T-helper 17 cell (primary cell): ENCODE measurements at places on chromosomes 5 and 9.

DNA sequence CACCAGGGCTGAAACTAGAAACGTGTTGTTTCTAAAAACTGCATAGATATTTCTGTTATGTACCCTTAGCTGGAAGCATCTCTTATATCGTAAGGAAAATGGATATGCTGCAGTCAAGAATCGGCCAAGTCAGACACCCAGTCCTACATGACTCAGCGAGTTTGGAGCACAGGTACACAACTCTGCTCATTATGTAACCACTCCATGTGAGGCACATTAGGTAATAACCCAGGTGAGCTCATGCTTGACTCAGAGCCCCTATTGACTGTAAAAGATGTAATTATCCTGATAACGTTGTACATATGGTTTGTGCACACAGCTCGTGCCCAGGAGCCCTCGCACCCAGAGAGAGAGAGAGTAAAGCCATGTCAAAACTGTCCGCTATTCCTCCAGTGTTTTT, 593.7 kb upstream of the ACO1 start:
- DNase-seq = no peak

DNA sequence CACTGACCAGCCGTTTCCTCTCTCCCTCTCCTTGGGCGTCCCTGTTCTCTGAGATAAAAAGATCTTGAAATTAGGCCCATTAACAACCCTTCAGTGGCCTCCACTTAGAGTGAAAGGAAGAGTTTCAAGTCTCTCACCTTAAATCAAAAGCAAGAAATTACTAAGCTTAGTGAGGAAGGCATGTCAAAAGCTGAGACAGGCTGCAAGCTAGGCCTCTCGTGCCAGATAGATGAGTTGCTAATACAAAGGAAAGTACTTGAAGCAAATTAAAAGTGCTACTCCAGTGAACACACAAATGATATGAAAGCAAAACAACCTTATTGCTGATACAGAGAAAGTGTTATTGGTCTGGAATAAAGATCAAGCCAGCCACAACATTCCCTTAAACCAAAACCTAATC, 331.3 kb upstream of the SEMA6A start:
- no peak for DNase-seq

DNA sequence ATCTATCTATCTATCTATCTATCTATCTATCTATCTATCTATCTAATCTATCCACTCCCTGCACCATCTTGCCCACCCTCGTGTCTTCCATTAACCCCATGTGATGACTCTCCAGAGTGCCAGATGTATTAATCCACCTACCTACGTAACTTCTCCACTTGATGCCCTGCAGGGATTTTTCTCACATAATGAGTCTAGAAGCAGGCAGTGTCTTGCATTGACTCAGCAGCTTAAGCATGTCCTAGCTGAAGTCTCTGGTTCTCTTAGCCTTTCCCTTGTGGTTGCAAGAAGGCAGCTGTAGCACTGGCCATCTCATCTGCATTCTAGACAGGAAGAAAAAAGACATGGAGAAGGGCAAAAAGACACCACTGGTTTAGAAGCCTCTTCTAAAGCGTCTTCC, 96.7 kb upstream of the ALDH1B1 start:
- DNase-seq = no peak

DNA sequence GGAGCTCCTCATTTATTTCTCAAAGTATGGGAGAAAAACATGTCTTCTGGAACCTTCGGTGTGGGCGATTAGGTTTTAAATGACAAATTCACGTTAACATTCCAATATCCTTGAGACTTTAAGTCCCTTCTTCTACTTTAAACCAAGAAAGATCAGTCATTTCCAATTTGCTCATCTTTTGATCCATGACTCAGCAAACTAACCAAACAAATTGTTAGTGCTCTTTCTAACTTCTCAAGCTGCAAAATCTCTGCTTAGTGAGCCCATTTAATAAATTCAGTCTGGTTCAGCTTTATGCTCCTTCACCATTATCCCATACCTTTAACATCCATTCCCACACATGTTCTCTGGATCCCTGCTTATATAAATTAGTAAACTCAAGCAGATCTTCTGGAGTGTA, 5.5 kb upstream of the CCDC180 start:
- no peak for DNase-seq

DNA sequence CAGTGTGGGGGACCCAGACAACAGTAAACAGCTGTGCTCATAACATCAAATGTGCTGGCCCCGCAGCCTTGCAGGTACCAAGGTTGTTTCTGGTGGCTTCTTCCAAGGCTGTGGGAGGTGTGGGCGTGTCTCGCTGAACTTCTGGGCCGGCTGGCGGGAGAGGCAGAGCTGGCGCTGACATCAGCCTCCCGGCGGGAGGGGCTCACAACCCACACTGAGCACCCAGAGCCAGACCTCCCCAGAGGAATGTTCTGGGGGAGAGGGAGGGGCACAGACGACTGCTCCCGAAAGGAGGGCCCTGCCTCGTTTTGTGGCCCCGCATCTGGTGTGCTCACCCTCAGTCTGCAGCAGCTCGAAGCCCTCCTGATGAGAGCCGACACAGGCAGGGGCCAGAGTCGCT, 6.9 kb upstream of the SLC12A7 start:
- no peak for DNase-seq

GRCh38 chr9:100619665-100620064, 41.8 kb downstream of the CAVIN4 start:
- DNase-seq = no peak

GRCh38 chr5:160479926-160480325, 58.3 kb downstream of the PTTG1 start:
- DNase-seq = no peak

DNA sequence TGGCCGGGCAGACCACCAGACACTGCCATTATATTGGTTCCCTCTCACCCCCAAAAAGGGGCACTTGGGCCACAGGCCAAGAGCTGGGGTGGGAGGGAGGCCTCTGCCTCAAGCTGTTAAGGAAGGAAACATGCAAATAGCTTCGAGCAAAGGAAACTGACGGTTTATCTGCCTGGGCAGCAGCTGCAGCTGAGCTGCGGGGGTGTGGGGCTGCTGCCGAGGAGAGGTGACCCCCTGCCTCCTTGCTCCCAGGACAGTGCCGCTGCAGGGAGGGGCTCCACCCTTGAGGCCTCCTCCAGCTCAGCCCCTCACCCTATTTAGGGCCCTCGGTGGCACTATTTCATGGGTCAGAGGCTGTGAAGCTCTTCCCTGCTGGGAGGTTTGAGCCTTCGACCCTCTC, 789 bp downstream of the DOK3 start:
- no peak for DNase-seq

DNA sequence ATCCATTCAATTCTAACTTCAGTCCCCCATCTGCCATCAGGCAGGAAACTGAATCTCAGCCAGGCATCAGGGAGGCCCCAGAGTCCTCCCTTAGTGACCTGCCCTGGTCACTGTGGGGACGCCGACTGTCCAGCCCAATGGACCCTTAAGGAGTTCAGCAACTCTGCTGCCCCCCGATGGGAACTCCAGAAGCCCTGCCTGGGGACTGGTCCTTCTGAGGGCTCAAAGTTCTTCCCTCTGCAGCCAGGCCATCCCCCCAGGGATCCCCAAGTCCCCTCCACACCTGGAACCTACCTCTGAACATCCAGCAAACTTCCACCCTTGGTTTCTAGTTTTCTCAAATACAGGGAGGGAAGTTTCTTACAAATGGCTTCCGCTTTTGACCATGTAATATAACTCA, 76.8 kb downstream of the UBE2QL1 start:
- no peak for DNase-seq

DNA sequence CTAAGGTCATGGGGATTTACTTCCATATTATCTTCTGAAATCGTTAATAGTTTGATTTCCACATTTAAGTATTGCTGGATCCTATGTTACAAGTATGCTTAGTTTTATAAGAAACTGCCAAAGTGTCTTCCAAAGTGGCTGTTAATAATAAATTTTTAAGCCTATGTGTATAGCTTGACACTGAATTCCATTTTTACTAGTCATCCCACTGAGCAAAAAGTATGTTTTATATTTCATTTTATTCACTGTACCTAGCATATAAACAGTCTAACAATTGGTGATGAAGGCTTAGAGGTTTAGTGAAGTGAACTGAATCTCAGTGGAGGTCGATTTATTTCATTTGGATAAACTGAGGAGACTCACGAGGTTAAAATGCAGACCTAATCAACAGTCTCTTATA, 174.6 kb downstream of the ADAMTS6 start:
- no peak for DNase-seq

DNA sequence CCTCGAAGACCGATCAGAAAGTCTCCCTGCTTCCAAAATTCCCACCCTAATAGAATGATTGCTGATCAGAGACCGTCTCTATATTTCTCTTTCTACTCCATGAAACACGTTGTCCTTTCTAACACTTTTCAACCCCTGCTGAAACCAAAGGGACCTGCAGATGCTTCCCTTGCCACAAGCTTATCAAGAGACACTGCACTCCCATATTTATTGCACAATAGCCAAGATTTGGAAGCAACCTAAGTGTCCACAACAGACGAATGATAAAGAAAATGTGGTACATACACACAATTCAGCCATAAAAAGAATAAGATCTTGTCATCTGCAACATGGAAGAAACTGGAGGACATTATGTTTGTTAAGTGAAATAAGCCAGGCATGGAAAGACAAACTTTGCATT, 125.1 kb downstream of the FOXD1 start:
- no peak for DNase-seq

GRCh38 chr5:106755066-106755465, 915.7 kb downstream of the EFNA5 start:
- DNase-seq = no peak

GRCh38 chr5:9051779-9052178, 494.1 kb downstream of the SEMA5A start:
- no peak for DNase-seq

DNA sequence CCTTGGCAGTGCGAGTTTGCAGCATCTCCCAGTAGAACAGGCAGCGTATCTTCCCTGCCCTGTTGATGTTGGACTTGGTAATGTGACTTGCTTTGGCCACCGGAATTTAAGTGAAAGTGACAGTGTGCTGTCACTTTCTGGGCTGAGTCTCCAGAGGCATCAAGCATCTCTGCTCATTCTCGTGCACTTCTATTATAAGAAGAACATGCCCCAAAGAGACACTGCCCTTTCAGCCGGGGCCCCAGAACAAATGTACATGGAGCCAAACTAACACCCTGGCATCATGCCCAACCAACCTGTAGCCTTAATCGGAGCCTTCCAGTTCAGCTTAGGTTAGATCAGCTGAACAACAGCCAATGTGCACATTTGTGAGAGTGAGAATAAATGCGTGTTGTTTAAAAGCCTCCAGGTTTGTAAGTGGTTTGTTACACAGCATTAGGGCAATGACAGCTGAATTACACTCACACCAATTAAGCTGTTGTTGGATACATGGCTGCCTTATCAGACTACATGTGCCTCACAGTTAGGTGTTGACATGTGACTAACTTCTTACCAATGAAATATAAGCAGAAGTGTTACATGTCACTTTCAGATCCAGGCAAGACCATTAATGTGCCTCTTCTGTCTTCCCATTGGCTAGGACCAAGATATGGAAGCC, 22.1 kb upstream of the FRMD3 start:
- no peak for DNase-seq

DNA sequence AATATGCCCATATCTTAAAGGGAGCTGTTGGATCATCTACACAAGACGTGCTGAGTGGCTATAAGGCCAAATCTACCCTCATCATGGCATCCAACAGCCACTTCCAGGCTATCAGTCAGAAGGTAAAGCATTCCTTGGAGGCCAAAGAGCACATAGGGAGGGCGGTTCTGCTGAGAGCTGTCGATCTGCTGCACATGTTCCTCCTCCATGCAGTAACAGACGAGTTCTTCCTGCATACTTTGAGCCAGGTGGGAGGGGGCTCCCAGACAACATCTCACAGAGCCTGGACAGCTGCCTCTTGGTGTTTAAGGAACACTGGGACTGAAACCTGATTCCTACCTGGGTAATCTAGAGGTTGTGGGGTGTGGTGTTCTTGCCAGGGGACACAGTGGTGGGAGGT, 93.3 kb upstream of the RAI14 start:
- DNase-seq = no peak

GRCh38 chr5:127370631-127371030, 80.0 kb downstream of the MEGF10 start:
- no peak for DNase-seq

DNA sequence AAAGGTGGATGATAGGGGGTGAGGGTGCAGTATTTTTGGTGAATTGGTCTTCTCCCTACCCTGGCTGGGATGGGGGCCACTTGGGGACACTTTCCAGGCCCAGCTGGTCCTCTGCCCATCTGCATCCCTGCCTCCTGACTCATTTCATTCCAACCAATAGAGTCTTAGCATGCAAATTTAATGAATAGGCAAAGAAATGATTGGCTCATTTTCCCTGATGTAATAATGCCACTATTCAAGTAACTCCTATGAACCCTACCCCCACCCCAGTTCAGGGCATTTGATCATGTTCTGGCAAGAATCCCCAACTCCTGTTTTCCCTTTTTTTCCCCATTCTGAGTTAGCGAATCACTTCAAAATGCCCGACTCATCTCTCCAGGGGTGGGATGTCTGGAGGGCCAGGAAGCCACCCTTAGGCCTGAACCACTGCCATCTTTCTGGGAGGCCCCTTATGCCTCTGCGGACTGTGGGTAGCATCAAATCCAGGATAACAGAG, 56.7 kb downstream of the PCDH1 start:
- no peak for DNase-seq

- no peak for DNase-seq
Measured at GRCh38 chr5:36982146-36982545, 105.6 kb downstream of the NIPBL start.

- DNase-seq = no peak
Measured at GRCh38 chr9:20707708-20708107, 23.6 kb downstream of the FOCAD start.

DNA sequence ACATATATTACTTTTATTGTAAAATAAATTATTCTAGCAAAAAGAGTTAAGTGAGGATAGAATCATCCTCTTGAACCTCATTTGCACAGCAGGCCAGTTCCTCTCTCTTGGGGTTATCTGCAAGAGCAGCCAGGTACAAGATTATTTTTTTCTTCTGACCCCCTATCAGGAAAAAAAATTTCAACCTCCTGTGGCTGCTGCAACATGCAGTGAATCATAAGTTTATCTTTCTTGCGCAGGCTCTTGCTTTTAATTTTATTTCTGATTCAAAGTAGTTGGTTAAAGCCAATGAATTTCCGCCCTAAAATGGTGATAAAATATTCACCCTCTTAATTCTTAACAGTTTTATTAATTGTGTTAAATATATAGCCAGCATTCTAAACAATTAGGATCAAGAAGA, 69.7 kb upstream of the PPP3R2 start:
- DNase-seq = no peak

DNA sequence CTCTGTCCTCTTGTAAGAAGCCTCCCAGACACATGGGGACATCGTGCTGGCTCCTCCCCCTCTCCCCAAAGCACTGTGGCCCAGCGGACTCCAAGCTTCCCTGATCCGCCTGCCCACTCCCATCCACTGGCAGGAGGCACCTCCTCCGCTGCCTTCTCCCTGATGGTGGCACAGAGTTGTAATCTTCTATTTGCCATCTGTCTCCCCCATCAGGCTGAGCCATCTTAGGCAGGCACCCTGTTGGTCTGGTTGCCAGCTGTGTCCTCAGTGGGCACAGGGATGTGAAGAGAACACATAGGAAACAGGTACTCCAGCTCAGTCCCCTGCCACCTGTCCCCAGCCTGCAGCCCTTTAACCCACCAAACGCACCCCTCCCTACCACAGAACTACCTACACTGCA, 5.4 kb upstream of the ZDHHC12 start:
- no peak for DNase-seq

- no peak for DNase-seq
Measured at GRCh38 chr5:82287625-82288024, 9.5 kb upstream of the RPS23 start.

- DNase-seq = no peak
Measured at GRCh38 chr5:156379206-156379605, 52.2 kb downstream of the SGCD start.
